ENCODE measurements at places on chromosomes 13 and 19.

GRCh38 chr19:593055-593454 is 3.4 kb downstream of the HCN2 start:
- no peak for DNase-seq

DNA sequence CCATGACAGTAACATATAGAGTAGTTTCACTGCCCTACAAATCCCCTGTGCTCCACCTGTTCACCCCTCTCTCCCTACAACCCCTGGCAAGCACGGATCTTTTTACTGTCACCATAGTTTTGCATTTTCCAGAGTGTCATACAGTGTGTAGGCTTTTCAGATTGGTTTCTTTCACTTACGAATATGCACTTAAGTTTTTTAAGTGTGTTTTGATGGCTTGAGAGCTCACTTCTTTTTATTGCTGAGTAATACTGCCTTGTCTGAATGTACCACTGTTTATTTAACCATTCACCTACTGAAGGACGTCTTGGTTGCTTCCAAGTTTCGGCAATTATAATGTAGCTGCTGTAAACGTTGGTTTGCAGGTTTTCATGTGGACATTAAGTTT is 175.1 kb downstream of the ITGBL1 start:
- no peak for DNase-seq

DNA sequence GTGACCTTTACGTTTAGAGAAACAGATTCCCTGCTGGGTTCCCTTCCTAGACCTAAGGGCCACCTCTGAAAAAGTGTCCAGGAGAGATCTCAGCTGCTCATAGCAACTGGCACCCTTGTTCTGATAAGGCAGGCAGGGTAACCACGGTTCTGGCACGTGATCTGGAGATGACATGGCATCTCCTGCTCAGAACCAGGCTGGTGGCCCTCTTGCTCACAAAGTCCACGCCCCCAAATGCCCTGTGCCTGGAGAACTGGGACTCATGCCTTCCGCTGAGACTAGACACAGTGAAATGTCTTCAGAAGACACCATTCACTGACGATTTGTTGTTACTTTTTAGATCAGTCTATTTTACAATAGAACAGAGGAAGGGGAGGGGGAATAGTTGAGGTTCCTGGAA is 174.1 kb downstream of the ZNF536 start:
- DNase-seq: no peak

DNA sequence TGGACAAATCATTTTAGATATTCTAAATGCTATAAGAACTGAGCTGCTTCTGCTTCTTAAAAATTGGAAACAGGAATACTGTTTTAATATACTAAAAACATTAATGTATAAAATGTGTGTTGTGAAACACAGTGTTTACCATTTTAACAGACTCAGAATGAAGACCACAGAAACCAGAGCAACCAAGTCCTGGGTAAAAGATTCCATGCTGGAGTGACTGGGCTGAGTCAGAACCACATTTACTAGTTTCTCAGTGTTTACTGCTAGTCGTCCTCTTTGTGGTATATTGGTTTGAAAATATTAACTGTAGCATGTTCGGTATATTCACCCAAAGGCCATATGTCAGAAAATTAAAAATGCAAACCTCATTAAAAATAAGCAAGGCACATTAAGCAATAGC is 31.9 kb downstream of the ANKRD10 start:
- DNase-seq: no peak

DNA sequence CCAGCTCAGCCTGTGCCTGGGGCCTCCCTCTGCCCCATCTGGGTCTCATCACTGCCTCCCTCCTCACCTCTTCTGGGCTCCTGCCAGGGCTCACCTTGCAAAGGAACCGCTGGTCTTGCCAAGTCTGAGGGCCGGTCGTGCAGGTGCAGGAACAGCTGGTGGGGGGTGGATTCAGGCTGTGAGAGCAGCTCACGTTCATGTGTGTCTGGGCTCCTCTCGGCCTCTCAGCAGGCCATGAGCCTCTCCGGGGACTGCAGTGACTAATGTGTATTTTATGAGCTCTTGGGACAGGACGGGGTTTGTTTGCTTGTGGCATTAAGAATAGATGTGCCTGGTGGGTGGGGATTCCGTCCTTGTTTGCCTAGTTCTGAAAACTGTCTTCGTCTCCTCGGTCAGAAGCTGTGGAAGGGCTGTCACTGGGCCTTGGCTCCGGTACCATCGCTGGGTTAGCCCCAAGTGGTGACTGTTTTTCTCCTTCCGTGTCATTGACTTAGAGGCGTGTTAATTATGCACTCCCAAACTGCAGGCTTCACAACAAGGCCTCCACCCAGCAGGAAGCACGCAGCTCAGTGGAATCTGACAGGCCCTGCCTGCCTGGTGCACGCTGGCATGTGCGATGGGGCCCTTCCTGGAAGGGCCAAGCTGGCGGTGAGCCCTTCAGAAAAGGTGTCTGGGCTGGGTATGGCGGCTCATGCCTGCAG is 77.6 kb downstream of the KDM4B start:
- DNase-seq: no peak

GRCh38 chr19:14406645-14407401 is 12.3 kb downstream of the DDX39A start:
- no peak for DNase-seq

DNA sequence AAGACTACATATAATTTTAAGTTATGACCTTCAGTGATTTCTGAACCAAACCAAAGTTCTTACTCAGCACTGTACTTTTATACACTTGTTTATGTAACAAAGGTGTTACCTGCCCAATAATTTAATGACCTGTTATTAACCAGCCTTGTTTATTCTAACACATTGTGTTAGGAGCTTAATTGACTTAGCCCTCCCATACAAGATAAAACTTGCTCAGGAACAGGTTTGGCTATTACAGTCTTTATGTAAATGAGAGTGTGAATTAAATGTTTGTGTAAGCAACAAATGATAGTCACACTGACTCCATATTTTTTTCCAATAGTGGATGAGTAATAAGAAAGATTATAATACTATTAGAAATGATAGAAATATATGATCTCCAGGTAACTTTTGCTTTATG is 51.8 kb upstream of the MYCBP2 start:
- no peak for DNase-seq

DNA sequence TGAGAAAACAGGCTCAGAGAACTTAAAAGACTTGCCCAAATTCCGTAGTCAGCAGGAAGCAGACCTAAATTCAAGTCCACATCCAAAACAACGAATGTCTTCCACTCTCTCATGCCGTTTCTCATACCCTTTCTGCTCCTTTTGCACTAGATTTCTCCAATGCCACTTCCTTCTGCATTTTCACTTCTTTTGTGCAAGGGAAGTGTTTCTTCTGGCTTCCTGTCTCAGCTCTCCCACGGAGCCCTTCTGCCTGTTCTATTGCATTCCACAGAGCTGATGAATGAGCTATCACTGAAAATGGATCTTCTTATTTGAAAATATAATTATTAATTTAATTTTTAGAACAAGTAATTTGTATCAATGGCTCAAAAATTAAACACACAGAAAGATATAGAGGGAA is 56.1 kb upstream of the STK24 start:
- no peak for DNase-seq
